ENCODE measurements at places on chromosomes 6 and 20.

DNA sequence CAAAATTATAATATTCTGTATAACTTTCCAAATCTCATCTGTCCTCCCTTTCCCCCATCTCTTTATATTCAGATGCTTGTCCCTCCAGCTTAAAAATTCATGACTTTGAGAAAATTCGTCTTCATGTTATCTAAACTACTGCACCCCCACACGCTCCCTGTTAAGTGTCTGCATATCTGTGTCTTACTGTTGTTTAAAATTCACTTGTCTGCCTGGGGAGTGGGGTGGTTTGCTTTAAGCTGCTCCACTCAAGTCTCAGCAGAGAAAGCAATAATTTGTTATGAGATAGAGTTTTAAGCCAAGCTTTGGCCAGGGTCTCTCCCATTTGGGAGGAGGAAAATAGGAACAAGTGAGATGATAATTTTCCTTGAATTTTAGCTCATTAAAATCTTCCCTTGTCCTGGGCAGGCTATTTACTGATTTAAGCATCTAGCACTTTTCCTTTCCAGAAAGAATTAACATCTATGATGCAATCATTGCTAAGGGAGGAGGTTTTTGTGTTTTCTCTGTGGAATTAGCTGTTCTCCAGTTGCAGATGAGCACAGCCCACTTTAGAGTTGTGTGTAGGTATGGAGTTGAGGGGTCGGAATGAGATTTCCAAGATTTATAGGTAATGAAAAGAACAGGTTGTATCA is 36.8 kb downstream of the MTHFD1L start:
- no peak for DNase-seq

- no peak for DNase-seq
Observed at GRCh38 chr20:10671221-10671918, 2.4 kb downstream of the JAG1 start.

GRCh38 chr6:142697922-142698321 is 247.1 kb downstream of the HIVEP2 start:
- DNase-seq = no peak

- no peak for DNase-seq
Observed at GRCh38 chr6:95998133-95998532, 17.6 kb upstream of the FUT9 start.

GRCh38 chr6:12637960-12638641 is 78.5 kb upstream of the PHACTR1 start:
- DNase-seq = no peak

- DNase-seq = no peak
Observed at GRCh38 chr6:52995913-52996645, 995 bp upstream of the GSTA4 start.

Measured in activated CD8-positive, alpha-beta memory T cell treated with anti-CD3 and anti-CD28 coated beads for 4 hours (primary cell).